Substantia nigra (tissue), 51 donors: ENCODE measurements at places on chromosomes 6 and 20.

GRCh38 chr6:107493158-107494057 is 3.5 kb downstream of the SOBP start:
- no peak for DNase-seq

DNA sequence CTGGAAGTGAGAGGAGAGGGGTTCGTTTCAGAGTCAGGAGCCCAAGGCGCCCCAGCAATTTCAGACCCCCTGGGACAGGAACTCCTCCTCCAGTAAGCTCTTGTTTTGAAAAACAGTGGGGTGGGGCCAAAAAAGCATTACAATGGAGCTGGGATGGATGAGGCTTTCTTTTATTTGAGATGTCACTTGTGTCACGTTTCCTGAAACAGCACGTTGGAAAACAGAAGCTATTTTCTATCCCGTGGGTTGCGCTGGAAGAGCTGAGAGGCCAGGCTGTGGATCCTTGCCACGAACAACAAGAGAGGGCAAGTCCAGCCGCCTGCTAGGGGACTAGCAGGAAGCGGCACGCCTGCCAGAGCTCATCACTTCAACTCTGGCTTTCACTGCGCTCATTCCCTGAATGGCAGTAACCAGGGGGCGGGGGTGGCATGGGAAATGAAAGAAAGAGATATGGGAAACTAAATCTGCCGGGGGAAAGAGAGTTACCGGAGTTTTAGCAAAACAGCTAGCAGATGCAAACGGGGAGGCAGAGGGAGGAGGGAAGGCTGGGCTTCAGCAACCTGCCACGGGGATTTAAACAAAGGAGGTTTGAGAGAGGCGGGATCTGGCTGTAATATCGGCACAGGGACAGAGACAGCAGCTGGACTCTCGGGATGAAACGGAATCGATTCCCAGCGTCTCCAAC is 34.6 kb downstream of the GCNT2 start:
- DNase-seq: peak; percentile 20

DNA sequence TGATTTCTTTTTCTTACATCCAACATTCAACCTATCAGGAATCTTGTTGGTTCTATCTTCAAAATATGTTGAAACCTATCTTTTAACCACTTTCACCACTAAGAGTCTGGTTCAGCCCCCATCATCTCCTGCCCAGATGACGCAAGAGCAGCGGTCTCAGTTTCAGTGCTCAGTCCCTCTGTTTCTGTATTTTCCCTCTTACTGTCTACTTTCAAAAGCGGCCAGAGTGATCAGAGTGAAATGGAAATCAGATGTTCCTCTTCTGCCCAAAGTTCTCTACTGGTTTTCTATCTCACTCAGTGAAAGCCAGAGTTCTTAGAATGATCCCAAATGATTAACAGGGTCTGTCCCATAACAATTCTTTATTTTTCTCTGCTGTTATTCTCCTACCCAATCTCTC is 147.9 kb upstream of the PDE7B start:
- DNase-seq: no peak

GRCh38 chr6:82068721-82069120 is 178.8 kb downstream of the IBTK start:
- DNase-seq: no peak

DNA sequence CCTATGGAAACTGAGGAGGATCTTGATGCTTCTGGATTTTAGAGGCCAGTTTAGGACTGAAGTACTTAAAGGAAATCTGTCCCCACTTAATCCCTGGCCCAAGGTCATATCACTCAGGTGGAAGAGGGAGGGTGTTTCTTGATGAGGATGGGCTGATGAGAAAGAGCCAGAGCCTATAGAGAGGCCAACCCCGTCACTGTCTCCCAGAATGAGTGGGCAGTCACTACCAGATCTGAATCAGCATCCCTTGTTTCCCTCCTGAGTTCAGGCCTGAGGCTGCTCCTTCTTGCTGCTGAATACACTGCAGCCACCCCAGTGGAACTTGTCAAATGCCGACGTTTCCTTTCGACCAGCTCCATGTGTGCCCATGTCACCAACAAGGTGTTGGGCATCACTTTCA is 14.8 kb downstream of the ARMC12 start:
- no peak for DNase-seq

- DNase-seq: no peak
Observed at GRCh38 chr6:62480544-62480943, 194.5 kb upstream of the KHDRBS2 start.

GRCh38 chr20:56516631-56517030 is 7.9 kb upstream of the FAM209A start:
- peak; percentile 32 for DNase-seq

DNA sequence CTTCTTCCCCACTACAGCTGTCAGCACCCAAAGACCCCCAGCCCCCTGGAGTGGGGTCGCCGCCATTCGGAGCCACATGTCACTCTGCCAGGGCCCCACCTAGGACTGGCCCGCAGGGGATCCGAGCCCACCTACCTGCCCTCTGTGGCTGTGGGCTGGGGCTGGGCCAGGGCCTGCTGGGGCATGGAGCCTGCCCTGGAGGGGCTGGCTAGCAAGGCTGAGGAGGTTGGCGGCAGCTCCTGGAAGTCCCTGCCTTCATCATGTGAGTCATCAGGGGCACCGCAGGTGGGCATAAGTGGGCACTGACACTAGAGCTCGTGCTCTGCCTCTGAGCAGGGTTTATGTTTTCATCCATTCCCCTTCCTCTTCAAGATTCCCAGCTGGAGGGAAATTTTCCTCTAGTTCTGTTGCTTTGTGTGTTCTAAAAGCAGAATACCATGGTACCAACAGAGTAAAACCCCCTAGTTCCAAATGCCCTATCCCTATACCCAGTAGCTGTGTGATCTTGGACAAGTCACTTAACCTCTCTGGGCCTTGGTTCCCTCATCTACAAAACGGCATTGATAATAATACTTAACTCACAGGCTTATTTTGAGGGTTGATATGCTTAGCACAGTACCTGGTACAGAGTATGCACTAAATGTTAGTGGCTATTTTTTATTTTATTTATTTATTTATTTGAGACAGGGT is 8.7 kb upstream of the FANCE start:
- DNase-seq: no peak

DNA sequence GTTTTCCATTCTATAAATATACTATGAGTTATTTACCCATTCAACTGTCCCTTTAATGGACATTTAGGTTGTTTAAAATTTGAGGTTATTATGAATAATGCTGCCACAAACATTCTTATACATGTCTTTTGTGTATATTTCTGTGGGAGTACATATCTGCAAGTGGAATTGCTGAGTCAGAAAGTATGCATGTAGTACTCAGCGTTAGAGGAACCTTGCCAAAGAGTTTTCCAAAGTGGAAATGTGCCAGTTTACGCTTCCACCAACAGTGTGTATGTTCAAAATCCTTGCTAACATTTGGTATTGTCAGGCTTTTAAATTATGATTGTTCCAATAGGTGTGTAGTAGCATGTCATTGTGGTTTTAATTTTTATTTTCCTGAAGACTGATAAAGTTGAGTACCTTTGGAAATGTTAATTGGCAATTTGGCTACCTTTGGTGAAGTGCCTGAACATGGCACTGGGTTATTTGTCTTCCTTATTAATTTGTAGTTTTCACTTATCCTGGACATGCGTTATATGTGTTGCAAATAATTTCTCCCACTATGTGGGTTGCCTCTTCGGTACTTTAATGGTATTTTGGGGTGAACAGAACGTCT is 341.2 kb downstream of the CD83 start:
- DNase-seq: no peak

DNA sequence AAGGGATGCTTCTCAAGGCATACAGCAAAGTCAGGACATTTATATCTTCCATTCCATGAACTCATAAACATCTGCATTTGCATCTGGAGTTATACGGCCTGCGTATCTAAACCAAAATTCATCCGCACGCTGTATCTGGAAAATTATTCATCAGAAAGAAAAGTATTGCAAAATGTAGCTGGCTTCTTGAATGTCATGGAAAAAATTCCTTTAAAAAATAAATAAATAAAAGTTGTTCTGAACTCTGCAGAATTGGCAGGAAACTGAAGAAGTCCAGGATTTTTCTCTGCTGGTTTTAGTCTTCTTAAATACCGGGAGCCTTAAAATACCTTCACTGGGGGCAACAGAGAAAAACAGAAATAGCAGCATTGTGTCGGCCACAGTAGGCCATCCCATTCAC is 23.7 kb upstream of the FOXF2 start:
- no peak for DNase-seq

DNA sequence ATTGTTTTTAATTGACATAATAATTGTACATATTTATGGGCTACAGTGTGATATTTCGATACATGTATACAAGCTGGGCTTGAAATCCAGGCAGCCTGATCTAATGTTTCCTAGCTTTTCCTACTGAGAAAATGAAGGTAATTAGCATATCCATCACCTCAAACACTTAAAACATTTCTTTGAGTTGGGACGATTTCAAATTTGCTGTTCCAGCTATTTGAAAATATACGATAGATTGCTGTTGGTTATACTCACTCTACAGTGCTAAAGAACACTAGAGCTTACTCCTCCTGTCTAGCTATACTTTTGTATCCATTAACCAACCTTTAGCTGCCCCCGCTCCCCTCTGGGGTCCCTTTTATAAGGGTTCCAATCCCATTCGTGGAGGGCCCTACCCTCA is 4.7 kb downstream of the LHFPL5 start:
- no peak for DNase-seq

- no peak for DNase-seq
Observed at GRCh38 chr6:128284128-128284527, 236.3 kb downstream of the PTPRK start.

GRCh38 chr20:24478584-24478983 is 9.2 kb downstream of the SYNDIG1 start:
- DNase-seq: no peak

DNA sequence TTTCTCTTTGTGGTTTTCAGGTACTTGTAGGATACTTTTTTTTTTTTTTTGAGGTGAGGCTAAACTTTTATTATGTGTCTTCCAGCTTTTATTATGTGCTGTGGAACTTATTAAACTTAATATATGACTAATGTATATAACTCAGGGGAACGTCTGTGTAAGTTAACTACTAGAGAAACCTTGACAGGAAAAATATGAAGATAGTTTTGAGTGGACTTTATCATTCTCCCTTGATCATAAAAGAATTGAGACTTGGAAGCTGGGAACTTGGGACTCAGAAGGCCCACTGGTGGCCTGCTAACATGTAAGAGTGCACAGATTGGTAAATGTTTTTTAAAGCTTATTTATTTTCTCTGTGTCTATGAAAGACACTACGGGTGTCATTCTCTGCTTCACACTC is 73.1 kb downstream of the CARMIL1 start:
- no peak for DNase-seq

- DNase-seq: no peak
Observed at GRCh38 chr6:145603424-145603833, 131.9 kb downstream of the EPM2A start.

GRCh38 chr6:75363304-75363703 is 78.7 kb upstream of the TMEM30A start:
- DNase-seq: no peak

GRCh38 chr20:31473331-31474096 is 1.4 kb downstream of the DEFB124 start:
- no peak for DNase-seq

GRCh38 chr6:3267162-3267561 is 8.4 kb downstream of the PSMG4 start:
- no peak for DNase-seq

DNA sequence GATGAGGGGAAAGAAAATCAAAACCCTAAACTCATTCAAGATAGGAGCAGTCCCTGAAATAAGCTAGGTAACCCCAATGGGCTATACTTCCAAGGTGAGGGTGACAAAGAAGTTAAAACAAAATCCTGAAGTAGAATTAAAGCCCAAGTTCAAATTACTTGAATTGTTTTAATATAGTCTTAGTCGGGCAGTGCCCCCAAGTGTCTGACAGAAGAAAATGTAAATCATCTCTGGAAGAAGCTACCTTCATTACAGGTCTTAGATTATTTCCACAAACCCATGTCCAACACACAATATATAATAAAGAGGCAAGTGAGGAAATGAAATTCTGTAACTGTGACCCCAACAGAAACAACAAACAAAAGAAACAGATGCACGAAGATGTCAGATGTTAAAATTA is 36.8 kb upstream of the L3MBTL3 start:
- no peak for DNase-seq

DNA sequence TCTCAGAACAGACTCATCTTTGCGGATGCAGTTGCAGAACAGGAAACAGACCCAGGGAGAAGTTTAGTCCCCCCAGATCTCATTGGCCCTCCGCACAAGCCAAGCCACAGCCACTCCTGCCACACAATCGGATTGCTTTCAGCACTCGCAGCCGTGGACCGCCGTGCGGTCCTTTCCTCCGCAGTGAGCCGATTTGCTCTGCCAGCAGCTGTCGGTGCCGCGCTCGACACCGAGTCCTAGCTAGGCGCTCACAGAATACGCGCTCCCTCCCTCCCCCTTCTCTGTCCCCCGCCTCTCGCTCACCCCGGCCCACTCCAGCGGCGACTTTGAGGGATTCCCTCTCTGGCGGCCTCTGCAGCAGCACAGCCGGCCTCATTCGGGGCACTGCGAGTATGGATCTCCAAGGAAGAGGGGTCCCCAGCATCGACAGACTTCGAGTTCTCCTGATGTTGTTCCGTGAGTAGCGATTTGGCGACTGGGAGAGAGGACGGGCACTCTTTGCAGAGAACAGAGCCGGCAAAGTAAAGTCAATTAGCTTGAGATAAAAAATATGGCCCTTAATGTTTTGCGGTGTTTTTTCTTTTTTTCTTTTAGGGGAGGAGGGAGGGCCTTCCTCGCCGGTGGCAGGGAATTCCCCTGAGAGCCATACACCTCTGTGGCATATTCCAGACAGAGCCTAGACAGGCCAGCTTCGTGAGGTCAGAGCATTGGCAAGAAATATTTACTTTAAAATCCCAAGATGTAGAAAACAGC is at the start of gene LAMP5:
Gene LAMP5 (plus strand): TSS at position 130 of the 753 bp plus-strand sequence. CDS start 263 bp downstream, at position 393.
- DNase-seq: peak; percentile 39

- DNase-seq: no peak
Observed at GRCh38 chr6:118506071-118506638, 41.9 kb upstream of the PLN start.

- peak; percentile 34 for DNase-seq
Observed at GRCh38 chr6:161414180-161414579, 140.3 kb upstream of the AGPAT4 start.

DNA sequence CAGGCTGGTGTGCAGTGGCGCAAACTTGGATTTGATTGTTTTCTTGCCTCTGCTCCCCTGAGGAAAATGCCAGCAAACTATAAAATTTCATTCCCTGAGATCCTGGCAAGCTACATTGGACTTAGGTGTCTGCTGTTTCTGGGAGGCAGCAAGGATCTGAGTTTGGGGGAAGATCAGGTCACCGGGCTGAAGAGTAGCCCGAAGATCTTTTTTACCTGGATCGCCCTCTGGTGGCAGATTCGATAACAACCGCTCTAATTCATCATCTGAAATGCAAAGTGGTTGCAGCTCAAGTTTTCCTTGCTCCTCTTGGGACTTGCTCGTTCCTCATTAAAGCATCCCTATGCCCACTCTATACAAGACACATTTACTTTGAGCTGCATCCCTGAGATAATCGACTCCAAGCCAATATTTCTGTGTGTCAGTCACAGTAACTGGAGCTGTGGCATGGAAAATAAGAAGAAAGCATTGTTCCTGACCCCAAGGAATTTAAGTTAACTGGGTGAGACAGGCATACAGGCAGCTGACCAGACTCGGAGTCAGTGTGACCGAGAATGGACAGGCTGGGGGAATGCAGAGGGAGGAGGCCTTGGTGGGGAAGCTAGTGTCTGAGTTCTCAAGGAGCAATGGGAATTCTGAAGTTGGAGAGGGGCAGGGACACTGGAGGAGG is 131.8 kb upstream of the PROKR2 start:
- no peak for DNase-seq

- DNase-seq: no peak
Observed at GRCh38 chr6:122347280-122347679, 52.2 kb upstream of the HSF2 start.
